Activated T-helper 9 cell treated with anti-CD3 and anti-CD28 coated beads, Interleukin-2, amount 50 U/mL, for 16 hours (primary cell): ENCODE measurements at places on chromosomes 6 and 20.

GRCh38 chr6:88013015-88013414 lies 34.6 kb upstream of the SPACA1 start:
- DNase-seq = no peak

DNA sequence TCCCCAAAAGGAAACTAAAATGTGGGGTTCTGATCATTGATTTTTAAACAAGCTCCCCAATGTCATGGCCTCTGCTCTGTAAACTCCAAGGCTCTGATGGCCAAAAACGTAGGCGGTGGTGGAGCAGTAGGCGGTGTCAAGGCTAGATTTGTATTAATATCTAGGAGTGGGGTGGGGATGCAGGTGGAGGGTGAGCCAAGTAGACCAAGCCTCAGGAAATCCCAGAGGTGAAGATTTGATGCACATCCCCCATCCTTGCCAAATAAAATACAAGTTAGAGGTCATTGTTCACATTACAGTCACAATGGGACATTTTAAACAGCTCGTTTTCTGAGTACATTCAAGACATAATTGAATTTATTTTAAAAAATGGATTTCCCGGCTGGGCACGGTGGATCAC lies 30.9 kb upstream of the TBC1D7 start:
- DNase-seq = no peak

GRCh38 chr20:59149678-59150504 lies 13.7 kb upstream of the ZNF831 start:
- peak; percentile 42 for DNase-seq

- DNase-seq = no peak
Observed at GRCh38 chr6:120451508-120451907, 882.8 kb downstream of the TBC1D32 start.

- no peak for DNase-seq
Observed at GRCh38 chr6:76694795-76695194, 622.3 kb upstream of the IMPG1 start.

GRCh38 chr20:20836836-20837235 lies 124.4 kb upstream of the RALGAPA2 start:
- DNase-seq = no peak

GRCh38 chr6:16700202-16700915 lies 60.9 kb downstream of the ATXN1 start:
- DNase-seq = no peak

- DNase-seq = no peak
Observed at GRCh38 chr20:23870461-23870860, 9.1 kb downstream of the CST5 start.

DNA sequence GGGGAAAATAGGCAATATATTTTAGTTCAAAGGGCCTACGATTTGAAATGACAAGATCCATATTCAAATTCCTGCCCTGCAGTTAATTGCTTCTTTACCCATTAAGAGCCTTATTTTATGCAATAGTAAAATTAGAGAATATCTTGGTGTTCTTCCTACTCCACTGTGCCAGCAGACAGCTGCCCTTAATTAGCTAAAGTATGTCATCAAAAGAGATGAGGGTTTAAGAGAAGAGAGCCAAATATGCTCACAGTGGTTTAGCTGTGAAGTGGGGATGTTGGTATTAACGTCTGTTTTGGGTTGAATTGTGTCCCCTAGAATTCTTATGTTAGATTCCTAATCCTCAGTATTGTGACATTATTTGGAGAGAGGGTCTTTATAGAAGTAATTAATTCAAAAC lies 148.1 kb downstream of the MOXD1 start:
- DNase-seq = no peak

GRCh38 chr6:146123616-146124015 lies 94.8 kb downstream of the GRM1 start:
- no peak for DNase-seq

DNA sequence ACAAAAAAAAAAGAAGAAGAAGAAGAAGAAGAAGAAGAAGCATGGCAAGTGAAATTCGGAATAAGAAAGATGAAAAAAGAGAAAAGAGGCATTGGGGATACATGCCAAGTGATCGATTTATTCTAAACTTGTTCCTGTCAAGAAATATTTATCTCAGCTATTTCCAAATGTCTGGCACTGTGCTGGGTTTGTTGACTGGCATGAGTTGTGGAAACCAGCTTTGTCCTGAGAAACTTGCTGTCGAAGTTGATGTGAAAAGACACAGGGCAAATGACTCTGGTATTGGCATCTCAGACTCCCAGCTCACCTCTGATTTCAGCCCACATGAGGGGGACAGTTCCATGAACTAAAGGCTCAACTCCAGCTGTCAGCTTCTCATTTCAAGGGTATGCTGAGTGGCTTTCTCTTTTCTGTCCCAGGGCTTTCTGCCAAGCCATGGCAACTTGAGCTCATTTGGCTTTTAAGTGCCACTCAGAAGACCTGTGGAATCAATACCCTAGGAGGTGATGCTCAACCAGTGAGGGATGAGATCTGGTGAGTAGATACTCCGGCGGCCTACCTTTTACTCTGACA lies 253.3 kb upstream of the JAG1 start:
- DNase-seq = no peak

DNA sequence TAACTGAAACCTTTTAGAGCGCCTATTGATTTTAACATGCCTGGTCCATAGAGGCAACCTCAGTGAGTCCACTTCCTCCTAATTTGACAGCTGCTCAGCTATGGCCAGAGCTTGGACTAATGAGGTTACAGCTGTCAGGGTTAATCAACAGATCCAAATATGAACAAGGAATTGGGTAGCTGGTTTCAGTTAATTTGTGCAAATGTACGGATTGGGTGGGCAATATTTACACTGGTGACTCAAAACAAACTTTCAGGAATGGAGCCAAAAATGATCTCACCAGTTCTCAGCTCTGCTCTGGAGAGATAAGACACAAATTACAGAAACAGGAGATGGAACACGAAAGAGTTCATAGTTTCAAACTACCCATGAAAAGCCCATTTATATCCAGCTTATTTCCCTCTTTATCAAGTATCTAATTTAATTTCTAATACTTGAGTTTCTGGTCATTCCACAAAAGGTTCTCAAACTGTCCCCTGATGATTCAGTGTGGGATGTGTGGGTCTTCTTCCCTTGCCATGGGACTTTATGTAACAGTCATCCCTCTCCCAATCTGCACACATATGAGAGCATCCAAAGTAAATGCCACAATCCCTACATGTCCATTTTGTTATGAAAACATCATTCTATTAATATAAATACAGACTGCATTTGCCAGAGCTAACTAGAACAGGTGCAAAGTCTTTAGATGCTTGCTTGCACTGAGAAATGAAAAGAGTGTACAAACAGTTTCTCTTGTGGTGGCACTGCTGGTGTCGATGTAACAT lies 149.9 kb downstream of the RPS12 start:
- no peak for DNase-seq

GRCh38 chr6:39876111-39876510 lies 58.2 kb downstream of the MOCS1 start:
- DNase-seq = no peak

GRCh38 chr6:94376876-94377275 lies 957.5 kb upstream of the EPHA7 start:
- no peak for DNase-seq

DNA sequence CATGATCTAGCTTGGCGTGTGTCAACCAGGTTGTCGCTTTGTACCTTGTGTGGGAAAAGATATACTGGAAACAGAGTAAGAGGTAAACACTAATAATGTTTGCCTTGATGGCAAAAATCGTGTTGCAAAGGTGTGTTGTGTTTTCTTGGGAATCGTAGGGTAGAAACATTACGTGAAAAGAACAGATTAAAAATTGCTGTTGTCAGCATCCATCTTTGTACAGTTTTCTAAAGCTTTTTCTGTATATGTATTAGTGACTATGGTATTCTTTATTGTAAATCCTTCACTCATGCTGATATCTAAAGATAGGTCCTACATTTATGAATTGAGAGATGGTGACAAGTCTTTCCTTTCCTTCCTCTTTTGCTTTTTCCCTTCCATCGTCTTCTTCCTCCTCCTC lies 116.9 kb downstream of the RPS12 start:
- no peak for DNase-seq
